ENCODE measurements at places on chromosomes 2 and 18. TPM values are rescaled to one million over a fixed set of nuclear protein-coding genes. Genes with fewer than 3 reads are reported as not detected.

Gene LBX2
- total RNA-seq: 1.7 TPM

Gene RRM2
- not detected for total RNA-seq

Gene MAP3K19
- total RNA-seq: not detected

Gene LRATD1
- 12.5 TPM for total RNA-seq

Gene QPCT
- total RNA-seq: 5.1 TPM

DNA sequence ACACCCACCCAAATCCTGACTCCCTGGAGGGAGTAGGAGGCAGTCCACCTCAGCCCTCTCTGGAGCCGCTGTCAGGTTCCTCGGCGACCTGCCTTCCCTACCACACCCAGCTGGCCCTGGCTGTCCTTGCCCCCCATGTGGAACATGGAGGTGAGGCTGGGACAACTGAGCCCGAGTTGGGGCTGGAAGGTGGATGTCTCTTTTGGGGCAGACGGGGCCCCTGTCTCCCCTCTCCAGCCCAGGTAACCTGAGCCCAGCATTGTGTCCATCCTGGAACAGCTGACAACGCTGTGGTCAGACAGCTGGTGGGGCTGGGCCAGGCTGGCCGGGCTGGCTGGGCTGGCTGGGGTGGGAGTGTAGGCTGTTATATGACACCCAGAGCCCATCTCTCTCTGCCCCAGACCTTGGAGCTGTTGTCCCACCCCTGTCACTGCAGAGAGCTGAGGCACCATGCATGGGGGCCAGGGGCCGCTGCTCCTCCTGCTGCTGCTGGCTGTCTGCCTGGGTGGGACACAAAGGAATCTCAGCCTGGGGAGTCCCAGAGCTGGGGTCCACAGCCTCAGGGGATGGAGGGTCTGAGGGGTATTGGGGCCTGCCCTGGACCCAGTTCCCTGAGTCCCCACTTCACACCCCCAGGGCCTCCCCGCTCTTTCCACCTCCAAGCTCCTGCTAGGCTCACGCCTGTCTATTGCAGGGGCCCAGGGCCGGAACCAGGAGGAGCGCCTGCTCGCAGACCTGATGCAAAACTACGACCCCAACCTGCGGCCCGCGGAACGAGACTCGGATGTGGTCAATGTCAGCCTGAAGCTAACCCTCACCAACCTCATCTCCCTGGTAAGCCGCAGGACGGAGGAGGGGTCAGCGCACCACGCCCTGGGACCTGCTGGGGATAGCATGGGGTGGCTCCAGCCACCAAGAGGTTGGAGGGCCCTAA, at the start of gene CHRNG:
TSS of gene CHRNG (plus strand) at position 395 of the 934 bp plus-strand sequence. CDS start at position 451, 56 bp downstream.
- DNase-seq: no peak
- H3K27me3 ChIP-seq: no peaks in the 10 kb centered on the region
- no peaks in the 10 kb centered on the region for H3K4me1 ChIP-seq
- no peak within 1 kb of the TSS for H3K4me3 ChIP-seq
- no peaks in the 10 kb centered on the region for H3K36me3 ChIP-seq

DNA sequence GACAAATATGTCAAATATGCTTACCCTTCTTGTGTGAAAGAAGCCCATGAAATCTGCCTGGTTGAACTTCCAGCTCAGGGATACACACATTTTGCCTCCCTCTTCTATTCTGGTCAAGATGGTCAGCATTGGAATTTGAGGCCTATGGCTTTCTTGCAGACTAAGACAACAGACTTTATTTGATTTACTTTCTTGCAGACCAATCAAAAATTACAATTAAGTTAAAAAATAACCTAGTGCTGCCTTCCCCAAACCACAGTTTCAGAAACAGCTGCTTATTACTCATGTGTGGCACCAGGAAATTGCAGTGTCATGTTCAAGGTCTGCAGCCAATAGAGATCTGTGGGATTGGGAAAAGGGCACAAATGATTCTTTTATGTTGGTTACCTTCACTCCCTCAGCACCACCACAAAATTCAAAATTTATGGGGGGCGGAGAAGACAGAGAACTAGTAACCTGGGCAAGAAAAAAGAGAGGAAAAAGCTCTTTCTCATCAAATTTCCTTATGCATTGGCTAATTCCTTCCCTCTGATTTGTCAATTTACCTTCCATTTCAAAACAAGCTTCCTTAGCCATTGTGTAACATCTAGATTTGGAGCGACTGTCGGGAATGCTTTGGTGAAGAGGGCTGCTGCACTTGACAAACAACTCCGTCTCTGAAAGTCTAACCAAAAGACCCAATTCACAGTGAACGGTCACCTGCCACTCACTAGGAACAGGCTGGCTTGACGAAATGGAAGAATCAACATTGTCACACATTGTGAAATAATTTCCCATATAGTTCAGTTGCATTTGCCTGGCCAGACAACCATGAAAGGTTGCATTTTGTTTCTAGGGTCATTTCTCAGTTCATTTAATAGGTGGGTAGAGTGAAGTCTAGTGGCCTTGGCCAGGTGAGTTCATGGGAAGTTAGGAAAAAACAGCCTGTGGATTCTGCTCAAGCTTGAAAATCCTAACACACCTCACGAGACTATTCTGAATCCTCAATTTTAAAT, 100.4 kb upstream of the FZD5 start:
- H3K27ac ChIP-seq: no peak overlapping the region
- H3K27me3 ChIP-seq: no peaks in the 10 kb centered on the region
- H3K36me3 ChIP-seq: no peaks in the 10 kb centered on the region
- H3K4me1 ChIP-seq: peaks cover 12% of the 10 kb centered on the region

- H3K36me3 ChIP-seq: no peaks in the 10 kb centered on the region
- no peaks in the 10 kb centered on the region for H3K4me1 ChIP-seq
- H3K27me3 ChIP-seq: no peaks in the 10 kb centered on the region
- no peak overlapping the region for H3K27ac ChIP-seq
- no peak overlapping the region for H3K4me3 ChIP-seq
Observed at GRCh38 chr2:208820014-208820688, 413.6 kb downstream of the PTH2R start.

- no peaks in the 10 kb centered on the region for H3K4me1 ChIP-seq
- DNase-seq: no peak
- H3K27ac ChIP-seq: no peak overlapping the region
- H3K4me3 ChIP-seq: no peak overlapping the region
Observed at GRCh38 chr2:104769096-104769495, 84.8 kb upstream of the POU3F3 start.

- H3K36me3 ChIP-seq: no peaks in the 10 kb centered on the region
- no peaks in the 10 kb centered on the region for H3K4me1 ChIP-seq
- no peak overlapping the region for H3K27ac ChIP-seq
Observed at GRCh38 chr2:12083713-12084419, 337.4 kb downstream of the LPIN1 start.

- no peak overlapping the region for H3K4me3 ChIP-seq
- no peak for DNase-seq
- no peak overlapping the region for H3K27ac ChIP-seq
Observed at GRCh38 chr2:9824956-9825720, 18.1 kb upstream of the TAF1B start.

DNA sequence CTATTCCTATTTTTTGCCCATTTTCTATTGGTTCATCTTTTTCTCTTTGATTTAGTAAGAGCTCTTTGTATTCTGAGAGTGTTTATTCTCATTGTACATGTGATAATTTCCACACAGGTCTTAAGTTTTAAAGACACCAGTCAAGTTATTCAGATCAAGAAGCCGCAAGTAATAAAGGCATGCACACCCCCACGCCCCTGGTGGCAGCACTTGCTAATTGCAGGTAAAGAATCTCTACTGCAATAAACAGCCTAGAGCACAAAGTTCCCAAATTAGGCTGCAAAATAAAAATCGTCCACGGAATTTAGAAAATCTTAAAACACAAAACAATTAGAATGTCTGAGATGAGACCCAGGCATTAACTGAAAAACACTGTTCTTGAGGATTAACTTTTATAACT, 45.2 kb downstream of the ST3GAL5 start:
- DNase-seq: peak; percentile 70
- H3K27me3 ChIP-seq: no peaks in the 10 kb centered on the region
- peaks cover 81% of the 10 kb centered on the region for H3K36me3 ChIP-seq

GRCh38 chr2:44745922-44746766, 195.4 kb upstream of the SIX3 start:
- H3K36me3 ChIP-seq: no peaks in the 10 kb centered on the region
- no peaks in the 10 kb centered on the region for H3K27me3 ChIP-seq
- DNase-seq: no peak
- H3K4me3 ChIP-seq: no peak overlapping the region

- no peaks in the 10 kb centered on the region for H3K36me3 ChIP-seq
- no peaks in the 10 kb centered on the region for H3K4me1 ChIP-seq
- H3K27ac ChIP-seq: no peak overlapping the region
- no peaks in the 10 kb centered on the region for H3K27me3 ChIP-seq
- no peak overlapping the region for H3K4me3 ChIP-seq
- peak; percentile 87 for DNase-seq
Observed at GRCh38 chr18:37874721-37875120, 309.1 kb upstream of the CELF4 start.

DNA sequence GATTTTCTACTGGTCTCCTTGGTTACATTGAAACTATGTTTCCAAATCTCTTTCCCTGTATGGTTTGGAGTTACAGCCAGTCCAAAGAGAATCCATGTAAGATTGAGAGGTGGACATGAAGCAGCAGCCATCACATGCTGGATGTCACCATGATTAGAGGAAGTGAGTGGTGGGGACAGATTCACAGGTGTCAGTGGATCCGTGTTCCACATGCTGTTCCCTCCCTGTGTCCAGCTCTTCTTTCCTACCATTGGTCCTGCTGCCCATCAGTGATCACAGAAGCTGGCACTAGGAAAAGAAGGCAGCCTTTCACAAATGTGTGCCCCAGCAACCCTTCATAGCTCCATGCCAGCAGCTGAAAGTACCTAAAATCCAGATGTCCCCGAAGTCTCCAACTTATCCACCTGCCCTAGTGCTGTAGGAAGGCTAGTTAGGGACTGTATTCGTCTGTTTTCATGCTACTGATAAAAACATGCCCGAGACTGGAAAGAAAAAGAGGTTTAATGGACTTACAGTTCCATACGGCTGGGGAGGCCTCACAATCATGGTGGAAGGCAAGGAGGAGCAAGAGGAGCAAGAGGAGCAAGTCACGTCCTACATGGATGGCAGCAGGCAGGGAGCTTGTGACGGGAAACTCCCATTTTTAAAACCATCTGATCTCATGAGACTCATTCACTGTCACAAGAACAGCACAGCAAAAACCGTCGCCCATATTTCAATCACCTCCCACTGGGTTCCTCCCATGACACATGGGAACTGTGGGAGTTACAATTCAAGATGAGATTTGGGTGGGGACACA, 207.5 kb downstream of the INSIG2 start:
- H3K36me3 ChIP-seq: no peaks in the 10 kb centered on the region
- peak; percentile 57 for DNase-seq
- H3K4me1 ChIP-seq: no peaks in the 10 kb centered on the region
- no peak overlapping the region for H3K4me3 ChIP-seq
- no peak overlapping the region for H3K27ac ChIP-seq

DNA sequence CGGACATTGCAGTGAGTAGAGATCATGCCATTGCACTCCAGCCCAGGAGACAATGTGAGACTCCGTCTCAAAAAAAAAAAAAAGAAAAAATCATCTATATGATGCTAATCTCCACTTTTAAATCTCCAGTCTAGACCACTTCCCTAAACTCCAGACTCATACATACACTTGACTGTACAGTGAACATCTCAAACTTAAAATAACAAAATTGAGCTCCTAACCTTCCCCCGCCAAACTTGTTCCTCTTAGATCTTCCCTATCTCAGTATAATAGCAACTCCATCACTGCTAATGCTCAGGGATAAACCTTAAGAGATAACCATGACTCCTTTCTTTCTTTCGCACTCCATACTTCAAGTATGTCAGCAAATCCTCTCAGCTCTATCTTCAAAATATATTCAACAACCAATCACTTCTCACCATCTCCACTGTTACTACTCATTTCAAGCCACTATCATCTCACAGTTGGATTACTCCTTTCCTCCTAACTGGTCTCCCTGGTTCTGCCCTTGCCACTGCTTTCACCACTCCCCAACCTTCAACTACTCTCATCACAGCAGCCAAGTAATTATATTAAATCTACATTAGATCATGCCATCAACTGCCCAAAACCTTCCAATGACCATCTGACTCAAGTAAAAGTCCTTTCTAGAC, 12.0 kb downstream of the MEMO1 start:
- H3K4me1 ChIP-seq: no peaks in the 10 kb centered on the region
- no peaks in the 10 kb centered on the region for H3K27me3 ChIP-seq
- H3K27ac ChIP-seq: no peak overlapping the region
- H3K36me3 ChIP-seq: no peaks in the 10 kb centered on the region

Data from esophagus muscularis mucosa (tissue), 4 donors.